NCI-H1417 treated with DMSO at 0.1 percent for 48 hours (cell line): ENCODE measurements at places on chromosomes 5 and 9.
A peak's percentile ranks its signal among the peaks of the same experiment; 100 is the strongest.

- DNase-seq, result no peak
These were observed 424.5 kb upstream of the CLINT1 start for GRCh38 chr5:158283397-158283796.

DNA sequence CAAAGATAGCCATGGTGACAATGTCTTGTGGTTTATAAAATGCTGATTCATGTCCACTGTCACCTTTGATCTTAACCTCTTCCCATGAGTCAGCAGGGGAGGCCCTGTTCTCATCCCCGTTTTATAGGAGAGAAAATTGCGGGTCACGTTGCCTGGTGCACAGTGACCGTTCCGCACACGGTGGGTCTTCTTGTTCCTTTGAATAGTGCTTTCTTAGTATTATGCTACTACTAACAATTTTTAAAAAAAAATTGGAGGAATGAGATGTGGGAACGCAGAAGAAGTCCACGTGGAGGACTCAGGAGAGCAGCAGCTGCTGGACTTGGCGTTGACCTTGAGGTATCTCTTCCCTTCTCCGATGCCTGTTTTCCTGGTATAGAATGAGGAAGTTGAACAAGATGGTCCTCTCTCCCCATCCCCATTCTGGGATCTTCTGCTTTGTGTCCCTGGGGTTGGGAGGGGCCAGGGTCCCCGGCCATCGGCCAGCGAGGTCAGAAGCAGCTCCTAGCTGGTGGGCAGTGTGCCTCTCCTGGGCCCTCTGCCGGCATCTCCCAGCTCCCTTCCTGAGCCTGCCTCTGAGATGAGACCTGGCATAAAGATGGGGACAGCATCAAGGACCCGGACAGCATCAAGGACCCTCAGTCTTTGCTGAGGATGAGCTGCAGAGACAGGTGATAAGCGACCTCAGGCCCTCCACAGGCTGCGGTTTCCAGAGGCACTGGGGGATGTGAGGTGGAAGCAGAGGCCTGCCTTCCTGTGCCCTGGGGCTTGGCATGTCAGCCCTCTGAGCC is 143.9 kb downstream of the C9orf50 start:
- DNase-seq, result no peak

GRCh38 chr5:179907556-179908324 is at the start of gene TBC1D9B:
TBC1D9B (minus strand) TSS chr5:179907897; CDS start chr5:179907821, 76 bp downstream.
- DNase-seq, result no peak

- DNase-seq, result no peak
These were observed 39.6 kb upstream of the IDNK start for GRCh38 chr9:83583151-83584014.

DNA sequence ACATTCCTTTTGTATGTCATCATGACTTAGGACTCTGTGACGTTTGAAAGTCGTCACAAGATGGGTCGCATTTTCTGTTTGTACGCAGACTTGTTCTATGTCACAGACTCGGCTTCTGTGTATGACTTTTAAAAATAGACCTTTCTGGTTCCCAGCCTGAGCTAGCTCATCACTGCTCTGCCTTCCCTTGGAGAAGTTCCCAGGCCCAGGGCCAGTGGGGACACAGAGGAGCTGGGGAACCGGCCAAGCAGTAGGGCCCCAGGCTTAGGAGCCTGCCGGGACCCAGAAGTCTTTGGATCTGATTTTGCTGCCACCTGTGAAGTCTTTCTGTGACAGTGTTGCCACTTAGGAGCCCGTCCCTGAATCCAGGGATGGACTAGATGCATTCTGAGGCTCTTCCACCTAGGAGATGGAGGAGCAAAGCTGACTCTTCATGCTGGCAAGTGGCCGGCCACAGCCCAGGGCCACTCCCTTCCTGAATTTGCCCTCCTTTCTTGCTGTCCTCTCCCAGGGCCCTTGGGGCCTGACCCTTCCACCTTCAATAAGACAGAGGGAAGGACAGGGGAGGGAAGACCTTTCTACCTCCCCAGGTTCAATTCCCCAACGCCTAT is 18.1 kb upstream of the UBE2QL1 start:
- DNase-seq, result no peak

DNA sequence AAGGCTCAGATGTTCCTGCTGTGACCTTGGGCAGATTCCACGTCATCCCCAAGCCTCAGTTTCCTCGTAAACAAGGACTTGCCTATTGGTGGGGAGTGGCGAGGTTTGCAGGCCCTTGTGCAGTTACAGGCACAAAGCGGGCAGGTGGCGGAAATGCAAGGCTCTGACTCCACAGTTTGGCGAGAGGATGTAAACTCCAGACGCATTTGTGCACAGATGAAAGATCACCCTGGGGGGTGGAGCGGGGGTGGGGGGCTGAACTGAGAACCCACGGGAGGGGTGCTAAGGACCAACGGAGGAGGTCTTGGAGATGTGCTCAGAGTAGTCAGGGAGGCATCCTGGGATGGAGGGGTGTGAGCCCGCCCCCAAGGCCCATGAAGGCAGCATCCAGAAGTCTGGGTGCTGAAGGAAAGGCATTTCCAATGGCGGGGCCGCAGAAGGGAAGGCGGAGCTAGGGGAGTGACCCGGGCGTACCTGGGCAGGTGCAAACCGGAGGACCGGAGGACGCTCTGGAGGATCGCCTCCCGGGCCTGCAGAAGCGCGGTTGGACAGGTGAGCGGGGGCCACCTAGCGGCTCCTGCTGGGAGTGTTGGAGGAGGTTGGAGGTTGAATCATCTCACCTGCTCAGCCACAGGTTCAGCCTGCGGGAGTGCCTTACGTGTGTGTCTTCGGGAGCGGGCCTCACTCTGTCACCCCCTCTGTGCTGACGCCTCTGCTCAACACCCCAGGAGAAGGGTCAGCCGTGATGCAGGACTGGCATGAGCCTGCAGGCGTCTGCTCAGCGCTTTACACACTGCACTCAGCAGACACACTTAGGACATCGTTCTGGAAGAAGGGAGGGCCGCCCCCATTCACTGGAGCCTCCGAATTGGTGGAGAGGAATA is 1.9 kb upstream of the FIBCD1 start:
- peak; percentile 39 for DNase-seq

GRCh38 chr9:92480291-92480771 is 2.0 kb downstream of the ASPN start:
- no peak for DNase-seq

DNA sequence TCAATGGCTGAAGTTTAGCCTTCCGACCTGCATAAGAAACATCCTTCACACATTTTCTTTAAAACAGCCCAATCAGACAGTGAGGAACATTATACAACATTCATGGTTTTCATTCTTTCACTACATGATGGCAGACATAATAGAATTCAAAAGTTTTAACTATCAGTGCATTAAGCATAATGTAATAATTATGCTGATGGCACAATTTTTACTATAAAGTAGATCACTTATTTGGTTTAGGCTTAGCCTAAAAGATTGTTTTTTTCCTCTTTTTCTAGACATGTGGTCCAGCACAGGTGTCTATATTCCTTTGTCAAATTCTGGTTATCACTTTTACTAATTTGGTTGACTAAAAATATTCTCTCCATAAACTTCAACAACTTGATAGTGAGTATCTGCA is 46.5 kb downstream of the EFNA5 start:
- DNase-seq, result no peak

- DNase-seq, result no peak
These were observed 54.4 kb downstream of the ZNF622 start for GRCh38 chr5:16411235-16411634.

- no peak for DNase-seq
These were observed 84.7 kb upstream of the OLFM1 start for GRCh38 chr9:135002802-135003201.

DNA sequence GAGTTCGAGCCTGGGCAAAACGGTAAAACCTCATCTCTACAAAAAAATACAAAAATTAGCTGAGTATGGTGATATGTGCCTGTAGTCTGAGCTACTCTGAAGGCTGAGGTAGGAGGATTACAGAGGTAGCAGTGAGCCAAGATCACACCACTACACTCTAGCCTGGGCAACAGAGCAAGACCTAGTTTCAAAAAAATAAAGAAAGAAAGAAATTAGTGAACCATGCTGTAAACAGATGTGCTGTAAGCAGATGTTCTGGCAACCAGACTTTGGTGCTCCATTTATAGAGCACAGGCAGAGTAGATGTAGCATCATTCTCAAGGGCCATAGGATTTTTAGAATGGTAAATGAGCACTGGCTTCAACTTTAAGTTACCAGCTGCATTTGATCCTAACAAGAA is 115.4 kb downstream of the ST8SIA4 start:
- DNase-seq, result no peak

GRCh38 chr5:143412661-143413342 is 9.3 kb upstream of the NR3C1 start:
- no peak for DNase-seq

- DNase-seq, result no peak
These were observed 6.1 kb downstream of the NOTCH1 start for GRCh38 chr9:136539427-136540421.

- no peak for DNase-seq
These were observed 271.9 kb upstream of the ADAMTS16 start for GRCh38 chr5:4868140-4868735.

DNA sequence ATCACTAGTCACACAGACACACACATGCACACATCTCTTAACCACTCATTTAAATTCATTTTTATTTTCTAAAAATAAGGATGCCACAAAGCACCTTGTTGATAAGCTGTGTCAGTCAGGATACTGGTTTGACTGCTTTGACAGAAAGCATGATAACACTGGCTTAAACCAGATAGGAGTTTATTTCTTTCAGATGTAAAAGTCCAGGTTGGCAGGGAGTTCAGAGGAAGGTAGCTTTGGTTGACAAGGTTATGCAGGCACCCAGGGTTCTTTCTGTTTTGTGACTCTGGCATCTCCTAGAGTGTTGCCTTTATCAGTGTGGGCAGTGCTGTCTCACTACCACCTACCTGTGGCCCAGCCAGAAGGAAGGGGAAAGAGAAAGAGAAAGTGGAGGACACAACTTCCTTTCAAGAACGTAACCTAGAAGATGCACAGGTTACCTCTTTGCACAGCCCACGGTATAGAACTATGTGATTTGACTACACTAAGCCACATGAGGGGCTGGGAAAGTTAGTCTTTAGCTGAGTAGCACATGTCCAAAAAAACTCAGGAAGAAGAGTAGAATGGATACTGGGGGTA is 334.7 kb downstream of the OSTF1 start:
- DNase-seq, result no peak

- no peak for DNase-seq
These were observed 421.5 kb downstream of the KIAA0825 start for GRCh38 chr5:94196953-94197352.

- no peak for DNase-seq
These were observed 265.1 kb upstream of the FBXL7 start for GRCh38 chr5:15234911-15235310.

DNA sequence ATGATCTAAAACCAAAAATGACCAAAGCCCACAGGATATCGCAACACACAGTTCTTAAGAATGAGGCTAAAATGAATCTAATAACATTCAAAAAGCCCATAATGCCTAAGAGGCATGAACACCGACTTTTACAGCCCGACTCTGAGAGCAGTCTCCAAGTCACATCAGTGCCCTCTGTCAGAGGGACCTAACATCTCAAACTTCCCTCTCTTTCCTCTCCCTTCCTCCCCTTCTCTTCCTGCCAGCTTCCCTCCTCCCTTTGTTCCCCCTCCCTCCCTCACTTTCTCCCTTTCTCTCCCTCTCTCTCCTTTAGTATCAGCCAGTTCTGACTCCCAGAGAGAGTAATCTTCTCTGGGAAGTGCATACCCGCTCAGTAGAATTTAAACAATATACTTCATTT is 154.4 kb downstream of the GLIS3 start:
- DNase-seq, result no peak

- no peak for DNase-seq
These were observed 5.3 kb upstream of the TRIM41 start for GRCh38 chr5:181217803-181218062.

DNA sequence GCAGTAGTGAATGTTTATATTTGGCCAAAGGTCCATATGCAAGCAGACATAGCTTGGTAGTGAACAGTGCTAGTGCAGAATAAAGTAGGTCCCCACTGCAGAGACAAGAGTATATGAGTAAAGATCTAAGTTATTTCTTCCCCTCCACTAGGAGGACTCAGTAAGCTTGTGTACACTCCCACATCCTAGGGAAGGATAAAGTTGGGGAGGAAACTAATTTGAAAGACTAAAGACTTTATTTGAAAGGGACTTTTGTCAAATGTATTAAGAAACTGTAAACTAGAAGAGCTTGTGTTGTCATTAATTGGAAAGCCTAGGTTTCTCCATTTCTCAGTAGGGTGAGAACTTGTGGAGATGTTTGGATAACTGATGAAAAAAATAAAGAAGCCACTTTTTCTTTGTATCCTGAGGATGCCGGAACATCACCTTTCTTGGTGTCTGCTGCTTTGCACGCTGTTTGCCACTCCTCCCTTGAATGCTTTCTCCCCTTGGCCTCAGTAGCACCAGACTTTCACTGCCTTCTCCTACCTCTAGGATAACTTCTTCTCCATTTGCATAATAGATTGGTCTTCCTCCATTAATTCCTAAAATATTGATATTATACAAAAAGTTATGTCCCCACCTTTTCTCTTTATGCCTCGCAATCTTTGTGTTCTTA is 329.0 kb downstream of the PARP8 start:
- DNase-seq, result no peak

DNA sequence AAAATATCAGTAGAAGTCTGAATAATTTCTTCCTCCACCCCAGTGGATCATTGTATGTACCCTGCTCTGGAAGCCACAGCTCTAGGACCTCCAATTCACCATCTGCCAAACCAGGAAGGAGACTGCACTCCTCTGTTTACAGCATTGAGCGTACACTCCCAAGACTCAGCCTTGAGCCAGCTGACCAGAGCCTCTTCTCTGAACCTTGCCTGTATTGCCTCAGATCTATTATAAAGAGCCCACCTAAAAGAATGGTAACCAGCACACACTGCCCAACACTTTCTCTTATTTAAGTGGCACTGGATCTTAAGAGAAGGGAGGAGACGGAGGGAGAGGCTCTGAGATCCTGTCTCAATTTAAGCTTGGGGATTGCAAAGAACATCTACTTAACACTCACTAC is 217.8 kb upstream of the RASEF start:
- DNase-seq, result no peak

DNA sequence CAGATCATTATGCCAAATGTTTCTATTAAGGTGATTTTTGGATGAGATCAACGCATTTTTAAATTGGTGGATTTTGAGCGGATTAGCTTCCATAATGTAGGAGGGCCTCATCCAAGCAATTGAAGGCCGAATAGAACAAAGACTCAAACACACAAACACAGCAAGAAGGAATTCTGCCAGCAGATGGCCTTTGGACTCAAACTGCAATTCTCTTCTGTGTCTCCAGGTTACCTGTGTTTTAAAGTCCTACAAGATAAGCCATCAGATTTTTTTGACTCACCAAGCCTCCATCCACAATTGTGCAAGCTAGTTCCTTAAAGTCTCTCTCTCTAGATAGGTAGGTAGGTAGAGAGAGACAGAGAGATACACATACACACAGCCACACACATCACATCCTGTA is 25.5 kb downstream of the CDH6 start:
- DNase-seq, result no peak

DNA sequence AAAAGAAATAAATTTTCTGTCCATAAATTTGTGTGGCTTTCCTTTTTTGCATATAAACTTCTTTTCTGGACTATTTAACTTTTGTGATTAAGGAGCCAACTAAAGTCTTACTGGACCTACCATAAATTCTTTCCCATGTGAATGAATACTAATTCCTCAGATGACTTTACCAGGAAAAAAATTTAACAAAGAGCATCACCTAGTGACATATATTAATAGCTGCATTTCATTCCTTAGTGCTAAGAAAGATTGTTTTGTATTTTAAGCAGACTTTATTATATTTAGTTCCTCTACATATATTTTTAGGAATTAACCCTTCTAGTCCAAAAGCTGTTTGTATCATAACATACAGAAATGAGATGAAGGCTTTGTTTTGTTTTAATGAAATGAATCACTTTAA is 64.4 kb downstream of the C9orf85 start:
- no peak for DNase-seq

- no peak for DNase-seq
These were observed 56.7 kb upstream of the CTNNA1 start for GRCh38 chr5:138696501-138696900.
